Lung (tissue), 17 donors: ENCODE measurements at places on chromosomes 1 and 21. TPM values are rescaled to one million over a fixed set of nuclear protein-coding genes. Genes with fewer than 3 reads are reported as not detected.

GRCh38 chr1:97451046-97451826 is 469.6 kb downstream of the DPYD start:
- no peak for DNase-seq

GRCh38 chr1:2080884-2081283 is 30.7 kb downstream of the PRKCZ start:
- no peak for DNase-seq

- DNase-seq, result no peak
These were observed 57.1 kb upstream of the GADD45A start for GRCh38 chr1:67627906-67628305.

DNA sequence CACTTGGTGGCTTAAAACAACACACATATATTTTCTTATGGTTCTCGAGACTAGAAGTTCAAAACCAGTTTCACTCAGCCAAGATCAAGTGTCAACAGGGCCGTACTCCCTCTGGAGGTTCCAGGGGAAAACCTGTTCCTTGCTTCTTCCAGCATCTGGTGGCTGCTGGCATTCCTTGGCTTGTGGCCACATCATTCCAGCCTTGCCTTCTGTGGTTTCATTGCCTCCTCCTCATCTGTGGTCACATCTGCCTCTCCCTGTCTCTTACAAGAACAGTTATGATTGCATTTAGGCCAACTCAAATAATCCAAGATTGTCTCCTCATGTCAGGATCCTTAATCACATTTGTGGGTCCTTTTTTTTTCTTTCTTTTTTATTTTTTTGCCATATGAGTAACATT is 240.7 kb upstream of the HOOK1 start:
- DNase-seq, result no peak

DNA sequence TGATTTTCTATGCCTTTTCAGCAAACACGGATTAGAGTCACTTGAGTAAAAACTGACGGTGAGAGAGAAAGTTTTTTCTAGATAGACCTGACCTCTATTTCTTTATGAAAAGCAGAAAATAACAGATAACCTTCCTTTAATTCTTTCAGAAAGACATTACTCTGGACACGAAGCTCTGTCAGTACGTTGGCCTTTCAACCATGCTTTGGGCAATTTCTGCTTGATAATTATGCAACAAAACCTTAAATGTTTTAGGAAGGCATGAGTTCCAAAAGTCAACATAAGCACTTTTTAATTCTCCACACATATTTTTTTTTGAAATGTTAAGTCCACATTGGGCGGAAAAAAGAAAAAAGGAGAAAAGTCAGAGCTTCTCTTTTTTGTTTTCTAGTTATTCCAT is 137.8 kb downstream of the AKT3 start:
- DNase-seq, result no peak

- DNase-seq, result no peak
These were observed 102.4 kb downstream of the PGBD5 start for GRCh38 chr1:230323686-230324085.

DNA sequence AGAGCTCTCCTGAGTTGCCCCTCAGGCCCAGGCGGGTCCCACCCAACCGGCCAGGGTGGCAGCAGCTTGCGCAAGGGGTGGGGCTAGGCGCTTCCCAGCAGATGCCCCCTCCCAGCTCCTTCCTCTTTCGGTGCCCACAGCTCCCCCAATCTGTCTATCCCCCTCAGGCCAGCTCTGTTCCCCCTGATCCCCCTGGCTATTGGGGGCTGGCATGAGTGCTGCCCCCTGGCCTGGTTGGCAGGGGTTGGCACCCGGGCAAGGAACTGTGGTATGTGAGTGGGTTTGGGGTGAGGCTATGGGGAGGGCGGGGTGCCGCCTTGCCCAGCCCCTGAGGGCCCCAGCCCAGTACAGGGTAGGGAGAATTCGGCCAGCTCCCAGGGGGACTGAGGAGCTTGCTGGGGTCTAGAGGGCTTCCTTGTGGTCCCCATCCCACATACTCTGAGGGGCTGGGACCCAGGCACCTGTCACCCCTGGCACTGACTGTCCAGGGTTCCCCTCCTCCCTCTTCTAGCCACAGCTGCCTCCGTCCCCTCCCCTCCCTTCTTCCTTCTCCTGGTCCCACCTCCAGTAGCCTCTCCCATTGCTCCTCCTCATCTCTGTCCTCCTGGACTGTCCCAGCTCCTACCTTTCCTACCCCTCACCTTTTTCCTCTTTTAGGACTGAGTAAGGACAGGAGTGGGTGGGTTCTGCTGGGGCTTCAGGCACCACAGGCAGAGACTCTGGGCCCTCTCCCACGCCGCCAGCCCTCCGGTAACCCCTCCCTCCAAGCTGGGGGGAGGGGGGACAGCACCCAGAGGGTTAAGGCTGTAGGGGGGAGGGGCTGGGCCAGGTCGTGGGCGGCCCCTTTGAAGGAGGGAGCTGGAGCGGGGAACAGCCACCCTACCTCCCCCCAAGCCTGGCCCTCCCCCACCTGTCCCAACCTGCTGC is 5.7 kb downstream of the ZBTB7B start:
- DNase-seq, result no peak

DNA sequence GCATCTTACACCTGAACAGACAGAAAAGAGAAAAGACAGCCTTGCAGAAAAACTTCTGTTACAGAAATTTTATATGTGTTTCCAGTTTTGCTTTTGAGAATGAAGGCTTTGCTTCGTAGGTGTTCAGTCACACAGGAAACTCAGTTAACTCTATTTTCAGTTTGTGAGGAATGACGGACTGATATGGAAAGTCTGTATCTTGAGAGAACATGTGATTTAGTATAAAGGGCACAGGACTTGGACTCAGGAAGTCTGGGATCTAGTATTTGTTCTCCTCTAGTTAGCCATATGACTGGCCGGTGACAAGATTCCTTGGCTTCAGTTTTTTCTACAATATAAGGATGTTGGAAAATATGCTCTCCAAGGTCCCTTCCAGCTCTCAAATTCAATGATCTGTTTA is 149.1 kb downstream of the OLFM3 start:
- DNase-seq, result no peak

GRCh38 chr1:29429656-29430055 is 193.3 kb downstream of the PTPRU start:
- no peak for DNase-seq

Gene PLEKHN1
- 2.0 TPM for total RNA-seq

Gene ADCY10
- 0.09 TPM for total RNA-seq

Gene SCAF4
- 28.4 TPM for total RNA-seq
